ENCODE measurements at places on chromosomes 13 and 19.

GRCh38 chr13:80382576-80382975 lies 41.6 kb upstream of the SPRY2 start:
- DNase-seq = no peak

DNA sequence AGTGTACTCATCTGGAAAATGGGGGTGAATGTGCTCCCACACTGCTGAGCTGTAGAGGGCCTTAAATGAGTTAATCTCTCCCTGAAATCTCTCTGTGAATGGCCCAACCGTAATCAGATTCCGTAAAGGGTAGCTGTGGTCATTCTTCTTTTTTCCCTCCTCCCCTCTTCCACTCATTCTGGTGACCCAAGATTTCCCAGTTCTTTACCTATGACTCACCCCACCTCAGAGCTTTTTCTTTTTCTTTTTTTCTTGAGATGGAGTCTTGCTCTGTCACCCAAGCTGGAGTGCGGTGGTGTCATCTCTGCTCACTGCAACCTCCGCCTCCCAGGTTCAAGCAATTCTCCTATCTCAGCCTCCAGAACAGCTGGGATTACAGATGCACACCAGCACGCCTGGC lies 33.3 kb upstream of the MUC16 start:
- DNase-seq = no peak

DNA sequence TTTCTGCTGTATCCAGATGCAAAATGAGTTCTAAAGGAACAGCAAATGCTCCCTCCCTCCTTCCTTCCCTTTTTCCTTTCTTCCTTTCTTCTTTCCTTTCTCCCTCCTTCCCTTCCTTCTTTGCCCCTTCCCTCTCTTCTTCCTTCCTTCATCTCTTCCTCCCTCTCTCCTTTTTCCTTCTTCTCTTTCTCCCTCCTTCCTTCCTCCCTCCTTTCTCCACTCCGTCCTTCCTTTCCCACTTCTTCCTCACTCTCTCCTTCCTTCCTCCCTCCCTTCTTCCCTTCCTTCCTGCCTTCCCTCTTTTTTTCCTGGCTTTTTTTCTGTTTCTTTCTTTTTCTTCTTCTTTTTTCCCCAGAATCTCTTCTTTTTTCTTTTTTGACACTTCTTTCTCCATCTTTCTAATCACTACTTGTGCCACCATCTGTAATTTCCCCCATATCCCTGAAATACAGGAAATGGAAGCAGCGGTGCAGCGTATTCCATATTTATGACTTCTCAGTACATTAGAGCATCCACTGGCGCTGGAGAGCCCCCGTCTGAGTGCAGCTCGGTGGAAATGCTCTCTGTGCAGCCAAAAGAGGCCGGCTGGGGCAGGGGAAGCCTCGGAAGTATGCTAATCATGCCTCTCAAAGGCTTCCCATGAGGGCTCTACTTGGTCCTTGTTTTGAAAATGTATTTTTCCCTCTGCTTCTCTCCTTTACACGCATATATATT lies 275.6 kb downstream of the TSHZ3 start:
- no peak for DNase-seq

- peak; percentile 70 for DNase-seq
These were observed 13.6 kb upstream of the ICAM3 start for GRCh38 chr19:10352764-10353671.

DNA sequence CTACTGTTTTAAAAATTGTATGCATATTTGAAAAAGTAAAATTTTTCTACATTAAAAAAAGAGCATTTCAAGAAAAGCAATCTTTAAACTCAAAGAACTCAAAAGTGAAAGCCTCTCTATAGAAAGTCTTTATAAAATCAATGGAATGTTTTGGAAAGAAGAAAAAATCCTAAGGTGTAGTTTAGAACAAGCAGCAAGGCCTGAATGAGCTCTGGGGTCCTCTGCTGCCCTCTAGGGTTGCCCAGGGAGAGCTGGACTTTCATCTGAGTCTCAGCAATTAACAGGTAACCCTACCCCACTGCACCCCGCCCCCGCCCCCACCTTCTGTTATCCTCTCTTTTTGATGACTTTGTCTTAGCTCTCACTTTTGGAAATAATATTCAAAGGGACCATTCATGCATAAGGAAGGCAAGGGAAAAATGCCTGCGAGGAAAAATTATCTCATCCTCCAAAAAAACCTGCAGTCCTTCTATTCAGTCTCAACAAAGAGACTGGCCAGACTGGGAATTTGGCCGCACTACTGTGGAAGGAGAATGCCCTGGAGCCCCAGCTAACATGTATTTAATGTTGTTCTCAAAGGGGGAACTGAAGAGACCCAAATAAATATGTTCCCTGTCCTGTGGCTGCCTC lies 24.1 kb downstream of the SLC25A30 start:
- peak; percentile 67 for DNase-seq

DNA sequence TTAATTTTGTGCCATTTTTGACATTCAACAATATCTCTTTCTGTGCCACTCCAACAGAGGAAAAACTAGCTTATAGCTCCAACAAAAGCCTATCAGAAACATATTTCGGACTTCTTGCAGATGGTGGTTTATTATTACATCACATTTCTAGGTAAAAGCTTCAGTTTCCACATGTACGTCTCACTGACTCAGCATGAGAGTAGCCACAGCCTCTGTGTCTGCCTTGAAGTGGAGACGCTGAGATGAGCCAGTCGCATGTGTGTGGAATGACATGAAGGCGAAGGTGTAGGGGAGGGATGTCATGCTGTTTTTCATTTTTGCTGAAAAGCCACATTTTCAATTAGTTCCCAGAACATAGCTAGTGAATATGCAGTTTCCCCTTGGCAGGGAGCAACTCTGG lies 598.6 kb downstream of the EFNB2 start:
- DNase-seq = peak; percentile 5

DNA sequence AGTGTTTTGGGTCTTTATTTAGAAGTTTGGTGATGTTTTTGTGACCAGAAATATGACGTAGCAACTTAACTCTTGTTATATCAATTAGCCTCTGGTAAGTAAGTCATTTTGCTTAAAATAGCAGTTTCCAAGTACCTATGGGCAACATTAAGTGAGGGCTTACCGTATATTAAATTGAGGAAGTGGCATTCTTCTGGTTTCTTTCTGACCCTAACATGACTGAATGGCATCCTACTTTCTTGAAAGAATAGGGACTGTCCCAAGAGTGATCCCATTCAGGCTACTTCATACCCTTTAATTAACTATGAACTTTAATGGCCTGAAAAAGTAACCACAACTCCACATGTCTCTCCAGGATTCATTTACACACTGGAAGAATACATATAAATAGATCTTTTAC lies 106.6 kb downstream of the MZT1 start:
- peak; percentile 8 for DNase-seq

- DNase-seq = peak; percentile 59
These were observed 514 bp downstream of the PCID2 start for GRCh38 chr13:113207890-113208420.

DNA sequence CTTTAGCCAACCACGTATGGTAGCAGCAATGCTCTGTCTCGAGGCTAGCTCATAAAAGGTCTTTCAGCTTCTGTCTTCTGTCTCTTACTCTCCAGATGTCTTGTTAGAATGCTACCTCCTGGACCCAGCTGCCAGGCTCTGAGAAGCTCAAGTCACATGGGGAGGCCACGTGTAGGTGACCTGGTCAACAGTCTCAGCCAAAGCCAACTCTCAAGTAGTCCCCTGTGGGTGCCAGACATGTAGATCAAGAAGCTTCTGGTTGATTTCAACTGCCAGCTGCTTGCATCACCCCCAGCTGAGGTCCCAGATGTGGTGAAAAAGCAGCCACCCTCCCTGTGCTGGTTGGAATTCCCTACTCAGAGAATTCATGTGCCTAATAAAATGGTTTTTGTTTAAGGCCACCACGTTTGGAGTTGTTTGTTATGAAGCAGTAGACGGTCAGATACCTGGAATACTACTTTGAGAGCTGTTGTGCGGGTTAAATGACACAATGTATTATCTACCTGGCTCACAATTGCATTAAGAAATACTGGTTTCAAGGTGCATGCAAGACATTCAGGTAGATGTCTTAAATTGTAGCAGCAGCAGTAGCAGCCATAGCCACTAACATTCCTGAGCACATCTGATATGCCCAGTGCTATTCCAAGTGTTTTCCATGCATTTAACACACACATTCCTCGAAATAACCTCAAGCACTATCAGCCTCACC lies 131.0 kb upstream of the RFC3 start:
- DNase-seq = no peak

GRCh38 chr13:91464336-91464735 lies 65.9 kb downstream of the GPC5 start:
- no peak for DNase-seq

DNA sequence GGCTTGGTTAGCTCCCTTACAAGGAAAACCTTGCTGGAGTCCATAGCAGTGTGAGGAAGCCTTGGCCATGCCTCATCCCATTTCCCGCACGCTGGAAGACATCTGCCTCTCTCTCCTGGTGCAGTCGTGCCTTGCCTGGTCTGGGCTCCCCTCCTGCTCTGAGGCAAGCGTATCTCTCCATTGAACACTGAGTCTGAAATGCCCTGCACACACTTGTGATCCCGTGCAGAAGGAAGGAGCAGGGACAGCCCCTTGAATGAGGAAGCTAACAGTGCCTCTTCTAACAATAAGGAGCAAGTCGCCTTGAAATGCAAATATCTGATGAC lies 407 bp upstream of the ZNF440 start:
- DNase-seq = no peak

GRCh38 chr19:38597075-38597474 lies 20.7 kb downstream of the MAP4K1 start:
- DNase-seq = no peak

DNA sequence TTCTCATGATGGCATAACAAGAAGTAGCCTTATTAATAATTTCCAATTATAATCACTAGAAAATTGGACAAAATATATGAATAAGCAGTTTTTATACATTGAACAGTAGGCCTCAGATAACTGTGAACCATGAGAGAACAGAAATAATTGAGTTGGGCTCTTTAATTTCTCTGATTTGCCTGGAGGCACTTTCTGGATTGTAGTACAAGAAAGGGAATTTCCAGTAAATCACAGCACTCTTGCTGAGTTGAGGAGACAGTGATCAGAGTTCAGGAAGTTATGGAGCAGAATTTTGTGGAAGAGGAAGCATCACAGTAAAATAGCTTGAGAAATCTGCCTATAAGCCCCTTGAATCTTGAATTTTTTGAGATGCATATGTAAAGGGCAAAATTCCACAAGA lies 216.2 kb downstream of the MAB21L1 start:
- no peak for DNase-seq

DNA sequence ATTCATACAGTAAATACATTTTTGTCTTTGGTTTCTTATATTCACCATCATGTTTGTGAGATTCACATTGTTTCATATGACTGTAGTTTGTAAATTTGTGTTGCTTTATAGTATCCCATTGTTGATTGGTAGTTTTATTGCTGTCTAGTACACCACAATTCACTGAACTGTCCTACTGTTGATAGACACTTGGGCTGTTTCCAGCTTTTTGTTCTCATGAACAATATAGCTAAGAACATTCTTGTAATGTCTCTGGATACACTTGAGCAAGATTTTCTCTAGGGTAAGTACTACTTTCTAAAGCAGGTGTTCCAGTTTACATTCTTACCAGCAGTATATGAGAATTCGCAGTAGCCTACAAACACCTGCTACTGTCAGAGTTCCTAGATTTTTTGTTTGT lies 37.8 kb downstream of the SKA3 start:
- no peak for DNase-seq

DNA sequence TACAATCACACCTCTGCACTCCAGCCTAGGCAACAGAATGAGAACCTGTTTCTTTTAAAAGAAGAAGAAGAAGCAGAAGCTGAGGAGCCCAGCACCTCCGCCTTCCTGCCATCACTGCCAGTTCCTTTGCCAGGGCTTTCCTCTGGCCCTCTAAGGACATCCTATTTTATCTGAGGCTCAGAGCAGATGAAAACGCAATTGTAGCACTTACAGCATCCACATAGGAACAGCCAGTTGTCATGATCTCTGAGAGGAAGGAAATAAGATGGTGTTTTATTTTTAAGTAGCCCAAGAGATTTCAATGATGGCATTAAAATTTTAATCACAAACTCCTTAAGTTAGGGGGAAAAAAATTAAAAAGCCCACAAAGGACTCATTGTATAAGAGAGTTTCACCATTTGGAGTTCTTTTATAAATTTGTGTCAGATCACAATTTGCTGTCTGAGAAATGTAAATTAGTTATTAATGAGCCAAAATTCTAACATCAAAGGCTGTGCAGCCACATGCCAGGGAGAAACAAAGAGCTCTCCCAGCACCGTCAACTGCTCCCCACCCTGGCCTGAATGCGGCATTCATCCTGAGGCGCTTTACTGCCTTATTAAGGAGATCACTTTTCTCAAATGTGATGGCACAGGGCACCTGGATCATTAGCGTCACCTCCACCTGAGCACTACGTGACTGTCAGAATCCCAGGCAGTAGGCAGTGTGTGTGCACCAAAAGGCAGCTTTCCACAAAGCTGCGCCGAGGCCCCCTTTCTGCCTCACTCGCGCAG lies 393.0 kb downstream of the FOXO1 start:
- no peak for DNase-seq

GRCh38 chr13:18921063-18921462 lies 260.6 kb downstream of the TUBA3C start:
- DNase-seq = no peak

DNA sequence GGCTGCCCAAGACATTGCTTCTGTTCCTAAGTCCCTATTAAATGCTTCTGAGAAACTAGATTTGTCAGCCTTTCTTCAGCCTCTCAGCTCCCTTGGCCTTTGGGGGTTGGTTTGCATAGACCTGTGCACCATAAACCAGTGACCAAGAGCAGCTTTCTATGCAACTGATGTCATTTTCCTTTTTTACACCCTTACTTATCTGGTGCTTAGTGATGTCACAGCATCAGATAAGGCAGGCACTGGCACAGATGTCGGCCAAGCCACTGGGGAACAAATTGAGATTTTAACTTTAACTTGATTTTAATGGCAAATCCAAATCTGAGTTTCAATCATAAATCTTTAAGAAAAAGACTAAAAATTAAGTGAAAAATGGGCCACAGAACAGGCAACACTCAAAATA lies 59.8 kb downstream of the RUBCNL start:
- no peak for DNase-seq
